ENCODE measurements at places on chromosomes 2 and 18.

GRCh38 chr2:133691336-133691735 lies 123.1 kb upstream of the NCKAP5 start:
- no peak for DNase-seq

DNA sequence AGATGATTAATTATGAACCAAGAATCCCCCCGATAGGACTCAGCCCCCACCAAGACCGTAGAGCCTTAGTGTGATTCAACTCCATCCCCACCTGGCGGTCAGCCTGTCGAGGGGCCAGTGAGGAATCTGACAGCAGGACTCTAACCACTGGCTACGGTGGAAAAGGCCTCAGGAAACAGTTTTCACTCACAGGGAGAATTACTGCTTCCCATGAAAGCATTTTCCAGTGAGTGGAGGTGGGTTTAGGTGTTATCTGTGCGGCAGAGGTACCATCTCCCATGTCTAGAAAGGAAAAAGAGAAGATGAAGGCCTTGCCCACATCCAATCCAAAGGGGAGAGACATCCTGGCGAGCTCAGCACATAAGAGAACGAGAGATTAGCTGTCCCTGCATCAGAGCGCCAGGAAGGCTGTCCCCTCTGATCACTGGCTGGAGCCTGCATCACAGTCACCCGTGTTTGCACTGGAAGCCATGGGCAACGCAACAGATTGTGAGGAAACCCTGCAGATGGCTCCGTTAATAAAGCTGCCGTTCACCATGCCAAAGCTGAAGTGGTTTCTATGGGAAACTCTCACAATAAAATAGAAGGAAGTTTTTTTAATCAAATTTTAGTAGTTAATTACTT lies 22.3 kb downstream of the COX7A2L start:
- DNase-seq, result no peak

- DNase-seq, result no peak
Measured at GRCh38 chr18:44700652-44701051, 20.0 kb downstream of the SETBP1 start.

GRCh38 chr2:238754259-238754658 lies 93.6 kb upstream of the TWIST2 start:
- DNase-seq, result no peak

DNA sequence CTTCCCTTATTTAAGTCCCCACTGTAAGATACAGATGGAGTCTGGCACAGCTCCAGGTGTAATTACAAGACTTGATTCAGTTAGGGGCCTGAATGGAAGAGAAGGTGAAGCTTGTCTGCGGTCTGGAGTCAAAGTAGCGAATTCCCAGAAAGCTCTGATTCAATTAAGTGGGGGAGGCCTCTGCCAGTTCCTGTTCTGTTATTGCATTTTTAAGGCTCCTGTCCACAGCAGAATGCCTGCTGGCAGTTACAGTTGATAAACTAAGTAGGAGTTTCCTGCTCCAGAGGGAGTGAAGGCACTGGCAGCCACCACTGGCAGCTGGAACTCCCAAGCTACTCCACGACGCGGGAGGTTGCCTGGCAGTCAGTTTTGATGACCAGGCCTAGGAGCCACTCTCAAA lies 181.1 kb downstream of the SOCS6 start:
- DNase-seq, result no peak

GRCh38 chr2:72289283-72289682 lies 141.6 kb upstream of the CYP26B1 start:
- DNase-seq, result no peak

DNA sequence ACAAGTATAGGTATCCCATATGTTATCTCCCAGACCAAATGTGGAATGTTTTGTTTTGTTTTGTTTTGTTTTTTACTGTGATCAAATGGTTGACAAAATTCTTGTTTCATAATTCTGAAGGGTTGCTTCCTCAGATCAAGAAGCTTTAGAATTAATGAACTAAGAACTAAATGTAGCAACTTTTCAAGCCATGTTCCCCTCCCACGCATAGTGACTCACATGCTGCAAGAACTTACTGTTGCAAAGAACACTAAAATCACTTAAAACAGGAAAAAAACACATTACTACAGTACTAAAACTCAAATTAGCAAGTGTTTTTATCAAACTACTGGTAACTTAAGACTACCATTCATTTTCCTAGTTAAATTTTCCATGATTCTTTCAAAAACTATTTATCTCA lies 30.6 kb downstream of the HNRNPLL start:
- DNase-seq, result no peak

GRCh38 chr2:70009762-70010575 lies 48.5 kb upstream of the ASPRV1 start:
- DNase-seq, result no peak

- DNase-seq, result no peak
Measured at GRCh38 chr18:43175257-43175656, 59.8 kb upstream of the RIT2 start.

- DNase-seq, result no peak
Measured at GRCh38 chr18:47686806-47687205, 243.7 kb downstream of the SMAD2 start.

GRCh38 chr2:48356701-48357325 lies 173.1 kb upstream of the STON1 start:
- DNase-seq, result no peak

- no peak for DNase-seq
Measured at GRCh38 chr2:85695691-85696668, 1.8 kb downstream of the GNLY start.

DNA sequence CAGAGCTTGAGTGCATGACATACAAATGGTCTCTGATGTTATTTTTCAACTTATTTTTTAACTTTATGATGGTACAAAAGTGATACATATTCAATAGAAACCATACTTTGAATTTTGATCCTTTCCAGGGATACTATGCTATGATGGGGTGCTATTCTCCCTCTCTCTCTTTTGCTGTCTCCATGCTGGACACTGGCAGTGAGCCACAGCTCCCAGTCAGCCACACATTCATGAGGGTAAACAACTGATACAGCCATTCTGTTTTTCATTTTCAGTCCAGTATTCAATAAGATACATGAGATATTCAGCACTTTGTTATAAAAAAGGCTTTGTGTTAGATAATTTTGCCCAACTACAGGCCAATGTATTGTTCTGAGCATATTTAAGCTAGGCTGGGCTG lies 859.3 kb upstream of the KLHL29 start:
- no peak for DNase-seq

- no peak for DNase-seq
Measured at GRCh38 chr2:220575963-220576362, 948.5 kb downstream of the SLC4A3 start.

- no peak for DNase-seq
Measured at GRCh38 chr2:239055756-239056493, 208.0 kb downstream of the TWIST2 start.

GRCh38 chr18:62438018-62438329 lies 84.9 kb upstream of the ZCCHC2 start:
- no peak for DNase-seq

DNA sequence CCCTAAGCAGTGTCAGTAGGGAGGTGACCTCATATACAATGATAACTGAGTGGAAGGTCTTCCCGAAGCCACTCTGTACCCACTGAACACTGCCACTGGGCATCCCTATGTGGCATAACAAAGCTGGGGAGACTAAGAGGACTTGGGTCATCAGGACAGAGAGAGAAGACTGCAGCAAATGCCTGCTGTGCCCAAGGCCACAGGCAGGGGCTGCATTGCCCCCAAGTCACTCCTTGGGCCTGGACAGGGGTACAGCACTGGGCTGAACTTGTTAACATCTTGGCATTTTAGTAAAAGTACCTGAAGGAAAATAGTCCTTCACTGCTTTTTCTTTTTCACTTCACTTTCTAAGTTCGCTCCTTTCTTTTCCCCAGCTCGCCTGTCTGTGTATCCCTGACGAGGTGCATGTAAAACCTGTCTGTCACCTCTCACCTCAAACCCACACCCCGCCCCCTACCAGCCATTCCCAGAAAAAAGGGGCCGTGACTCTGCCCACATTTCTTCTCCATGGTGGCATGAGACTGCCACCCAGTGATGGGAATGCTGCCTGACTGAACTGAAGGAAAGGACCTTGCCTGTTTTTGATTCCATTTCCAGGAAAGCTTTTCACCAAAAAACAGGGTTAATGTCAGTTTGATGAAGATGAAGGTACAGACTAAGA lies 62.9 kb downstream of the MTHFD2 start:
- peak; percentile 41 for DNase-seq

GRCh38 chr18:25350489-25351251 lies 1.3 kb downstream of the ZNF521 start:
- DNase-seq, result peak; percentile 47

GRCh38 chr2:166485558-166486178 lies 8.4 kb downstream of the SCN7A start:
- no peak for DNase-seq

DNA sequence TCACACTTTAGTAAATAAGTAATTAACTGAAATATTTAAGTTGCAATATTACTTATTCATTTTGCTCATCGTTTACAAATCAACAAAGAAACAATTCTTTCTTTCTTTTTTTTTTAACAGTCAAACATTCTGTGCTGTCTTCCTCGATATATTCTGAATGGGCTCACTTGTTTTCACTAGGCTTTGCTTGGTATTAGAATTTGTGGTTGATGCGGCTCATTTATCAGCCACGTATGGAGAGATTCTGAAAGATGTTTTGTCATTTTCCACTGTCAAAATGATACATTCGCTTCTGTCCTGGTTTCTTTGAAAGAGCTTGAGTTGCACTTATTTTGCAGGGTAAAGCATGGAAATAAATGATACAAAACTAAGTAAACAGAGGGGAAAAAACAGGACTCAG lies 323.7 kb downstream of the LRRTM1 start:
- no peak for DNase-seq

DNA sequence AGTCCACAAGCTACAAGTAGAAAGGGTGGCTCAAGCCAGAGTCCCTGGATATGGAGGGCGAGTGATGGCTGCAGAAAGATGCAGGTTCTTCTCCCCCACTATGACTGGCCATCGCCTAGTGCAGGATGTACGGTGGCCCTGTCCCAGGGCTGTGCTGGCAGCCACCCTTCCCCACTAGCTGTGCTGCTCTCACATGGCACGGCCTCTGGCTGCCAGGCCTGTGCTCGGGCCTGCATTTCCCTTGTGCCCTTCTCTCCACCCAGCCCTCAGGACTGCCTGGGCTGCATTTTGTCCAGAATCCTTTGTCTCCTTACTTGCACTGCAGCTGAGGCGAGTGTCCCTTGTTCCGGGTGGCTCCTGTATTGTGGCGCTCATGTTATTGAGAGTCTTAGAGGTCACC lies 1.6 kb upstream of the RAMP1 start:
- DNase-seq, result no peak

DNA sequence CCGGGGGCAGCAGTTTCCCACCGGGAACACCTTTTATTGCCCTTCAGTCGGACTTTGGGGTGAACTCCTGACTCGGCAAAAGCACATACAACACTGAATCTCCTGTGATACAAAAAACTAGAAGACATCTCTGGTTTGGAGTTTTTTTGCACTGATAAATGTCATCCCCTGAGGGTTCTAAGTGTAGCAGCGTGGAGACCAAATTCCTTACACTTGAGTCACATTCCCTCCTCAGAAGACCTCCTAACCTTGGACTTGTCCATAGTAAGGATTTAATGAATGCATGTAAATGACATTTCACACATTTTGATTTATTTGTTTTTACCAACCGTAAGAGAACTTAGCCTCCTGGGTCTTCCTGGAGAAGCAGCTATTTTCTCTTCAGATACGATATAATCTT lies 54.0 kb upstream of the GPR45 start:
- no peak for DNase-seq

DNA sequence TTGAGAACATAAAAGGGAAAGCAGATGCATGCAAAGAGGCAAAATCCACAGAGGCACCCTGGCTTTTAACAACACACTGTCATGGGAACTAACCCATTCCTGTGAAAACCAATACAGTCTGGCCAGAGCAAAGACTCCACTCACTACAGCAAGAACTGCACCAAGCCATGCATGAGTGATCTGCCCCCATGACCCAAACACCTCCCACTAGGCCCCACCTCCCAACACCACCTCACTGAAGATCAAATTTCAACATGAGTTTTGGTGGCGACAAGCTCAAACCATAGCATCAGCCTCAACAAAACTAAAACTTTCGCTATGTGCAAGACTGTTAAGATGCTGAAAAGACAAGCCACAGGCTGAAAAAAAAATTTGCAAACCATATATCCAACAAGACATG lies 162.8 kb downstream of the SMAD2 start:
- DNase-seq, result no peak

DNA sequence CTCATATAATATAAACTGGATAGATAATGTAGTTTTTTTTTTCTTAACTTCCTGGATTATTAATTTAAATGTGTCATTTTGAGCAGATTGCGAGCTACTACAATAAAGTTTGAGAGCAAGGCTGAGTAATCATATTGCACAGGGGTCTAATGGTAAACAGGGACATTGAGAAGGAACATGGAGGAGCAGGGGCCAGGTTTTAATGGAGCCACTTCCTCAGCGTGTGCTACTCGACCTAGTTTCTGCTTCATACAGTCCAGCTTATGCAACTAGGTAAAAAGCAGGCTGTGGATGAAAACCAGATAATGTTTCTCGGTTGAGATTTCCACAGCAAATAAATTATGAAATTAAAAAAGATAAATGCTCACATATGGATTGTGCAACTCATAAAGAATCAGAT lies 1915.7 kb upstream of the CELF4 start:
- no peak for DNase-seq

DNA sequence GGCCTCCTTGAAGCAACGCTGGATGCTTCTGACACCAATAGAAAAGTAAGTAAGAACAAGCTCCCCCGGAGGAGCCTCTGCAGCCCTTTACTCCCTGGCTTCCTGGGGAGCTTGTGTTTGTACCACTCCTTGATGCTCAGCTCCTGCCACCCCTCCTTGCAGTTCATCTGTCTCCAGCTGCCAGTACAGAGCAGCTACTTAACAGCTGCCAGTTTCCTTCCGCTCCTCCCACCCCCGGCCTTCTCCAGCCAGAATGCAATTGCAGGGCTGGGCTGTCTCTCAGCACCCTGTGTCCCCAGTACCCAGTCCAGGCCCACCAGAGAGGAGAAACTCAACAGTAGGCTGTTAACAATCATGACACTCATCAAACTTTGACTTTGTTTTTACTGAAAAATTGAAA lies 109.4 kb downstream of the AOX1 start:
- DNase-seq, result peak; percentile 49

DNA sequence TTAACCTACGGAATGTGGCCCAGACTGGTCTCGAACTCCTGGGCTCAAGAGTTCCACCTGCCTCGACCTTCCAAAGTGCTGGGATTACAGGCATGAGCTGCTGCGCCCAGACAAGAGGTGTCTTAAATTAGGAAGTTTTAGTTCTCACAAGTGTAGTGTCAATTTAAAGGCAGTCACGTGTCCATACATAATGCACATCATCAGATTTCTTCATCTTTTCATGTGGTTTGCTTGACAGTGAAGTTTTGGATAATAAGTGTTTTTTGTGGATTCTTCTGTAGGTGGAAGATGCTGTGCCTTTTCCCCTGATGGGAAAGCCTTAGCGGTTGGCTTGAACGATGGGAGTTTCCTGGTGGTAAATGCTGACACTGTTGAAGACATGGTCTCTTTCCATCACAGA lies 147.5 kb downstream of the RTN4 start:
- no peak for DNase-seq

GRCh38 chr2:80568011-80568410 lies 263.5 kb upstream of the LRRTM1 start:
- no peak for DNase-seq

GRCh38 chr2:205811387-205811786 lies 129.1 kb downstream of the NRP2 start:
- DNase-seq, result no peak

GRCh38 chr2:110869472-110870446 lies 137.4 kb downstream of the ACOXL start:
- no peak for DNase-seq

All from glutamatergic neuron (in vitro differentiated cells).